ENCODE measurements at places on chromosomes 6 and 20.

GRCh38 chr6:15401769-15402250 is 155.9 kb downstream of the JARID2 start:
- no peak for DNase-seq

- DNase-seq = no peak
These were observed 41.3 kb downstream of the NCOA3 start for GRCh38 chr20:47543006-47543431.

DNA sequence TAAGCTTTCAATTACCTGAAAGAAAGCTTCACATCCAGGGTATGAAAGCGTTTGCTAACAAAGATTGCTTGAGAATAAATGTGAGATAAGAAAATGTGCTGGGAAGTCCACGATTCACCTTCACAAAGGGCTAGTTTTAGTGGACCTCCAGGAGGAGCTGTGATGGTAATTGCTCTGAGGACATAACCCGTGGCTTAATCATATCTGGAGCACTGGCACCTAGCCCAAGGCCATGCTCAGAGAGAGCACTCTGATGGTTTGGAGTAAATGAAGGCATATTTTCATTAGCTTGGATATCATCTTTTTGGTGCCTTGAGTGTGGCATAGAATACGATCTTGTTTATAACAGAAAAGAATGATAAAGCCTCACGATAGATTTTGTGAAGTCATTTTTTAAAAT is 46.9 kb upstream of the BACH2 start:
- no peak for DNase-seq

- no peak for DNase-seq
These were observed 41.8 kb downstream of the KCNS1 start for GRCh38 chr20:45059022-45059728.

GRCh38 chr20:38680500-38681306 is 43.6 kb upstream of the SLC32A1 start:
- no peak for DNase-seq
